ENCODE measurements at places on chromosomes 3 and 15. TPM values are rescaled to one million over a fixed set of nuclear protein-coding genes. Genes with fewer than 3 reads are reported as not detected.

The PIK3R4 gene
- polyA plus RNA-seq = 25.2 TPM

The ACVR2B gene
- 0.18 TPM for polyA plus RNA-seq

The SEMA3B gene
- 0.52 TPM for polyA plus RNA-seq

The FAM81A gene
- polyA plus RNA-seq = 7.2 TPM

The APBA2 gene
- 0.19 TPM for polyA plus RNA-seq

The FANCD2OS gene
- polyA plus RNA-seq = not detected

The BCL2A1 gene
- 34.0 TPM for polyA plus RNA-seq

The GOLGA6L9 gene
- 8.3 TPM for polyA plus RNA-seq

GRCh38 chr3:133733226-133733625, 13.0 kb upstream of the TF start:
- DNase-seq = no peak

- no peak for DNase-seq
Measured at GRCh38 chr3:71300951-71301393, 282.6 kb downstream of the FOXP1 start.

DNA sequence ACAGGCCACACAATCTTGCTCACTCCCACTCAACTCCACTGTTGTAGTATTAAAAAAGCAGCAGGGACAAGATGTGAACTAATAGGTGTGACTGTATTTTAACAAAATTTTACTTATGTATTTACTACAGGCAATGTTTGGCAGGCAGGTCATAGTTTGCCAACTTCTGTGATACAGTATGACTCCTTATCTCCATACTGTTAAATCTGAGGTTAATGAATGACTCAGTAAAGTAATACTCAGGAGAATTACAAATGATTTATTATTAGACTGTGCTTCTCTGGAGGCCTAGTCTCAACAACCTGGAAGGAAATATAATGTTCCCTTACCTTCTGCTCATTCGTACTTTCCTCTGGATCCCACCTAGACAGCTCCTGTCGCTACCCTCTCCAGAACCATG, 258.6 kb upstream of the KCNMB2 start:
- DNase-seq = no peak

DNA sequence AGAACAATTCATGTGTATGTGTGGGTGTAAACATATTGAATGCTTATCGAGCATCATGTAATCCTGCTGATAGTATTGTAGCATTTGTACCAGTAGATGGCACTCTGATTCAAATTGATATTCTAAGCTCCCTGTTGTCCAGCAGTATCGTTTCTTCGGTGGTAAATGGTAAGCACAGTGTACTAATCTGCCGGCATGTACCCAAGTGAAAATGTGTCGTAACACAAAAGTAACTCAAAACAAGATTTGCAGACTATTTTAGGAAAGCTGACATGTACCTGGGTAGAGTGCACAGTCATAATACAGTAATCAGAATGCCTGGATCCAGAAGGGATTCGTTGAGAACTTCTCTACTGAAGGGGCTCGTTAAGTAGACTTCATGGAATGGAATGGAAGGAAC, 31.7 kb upstream of the MNS1 start:
- peak; percentile 69 for DNase-seq

DNA sequence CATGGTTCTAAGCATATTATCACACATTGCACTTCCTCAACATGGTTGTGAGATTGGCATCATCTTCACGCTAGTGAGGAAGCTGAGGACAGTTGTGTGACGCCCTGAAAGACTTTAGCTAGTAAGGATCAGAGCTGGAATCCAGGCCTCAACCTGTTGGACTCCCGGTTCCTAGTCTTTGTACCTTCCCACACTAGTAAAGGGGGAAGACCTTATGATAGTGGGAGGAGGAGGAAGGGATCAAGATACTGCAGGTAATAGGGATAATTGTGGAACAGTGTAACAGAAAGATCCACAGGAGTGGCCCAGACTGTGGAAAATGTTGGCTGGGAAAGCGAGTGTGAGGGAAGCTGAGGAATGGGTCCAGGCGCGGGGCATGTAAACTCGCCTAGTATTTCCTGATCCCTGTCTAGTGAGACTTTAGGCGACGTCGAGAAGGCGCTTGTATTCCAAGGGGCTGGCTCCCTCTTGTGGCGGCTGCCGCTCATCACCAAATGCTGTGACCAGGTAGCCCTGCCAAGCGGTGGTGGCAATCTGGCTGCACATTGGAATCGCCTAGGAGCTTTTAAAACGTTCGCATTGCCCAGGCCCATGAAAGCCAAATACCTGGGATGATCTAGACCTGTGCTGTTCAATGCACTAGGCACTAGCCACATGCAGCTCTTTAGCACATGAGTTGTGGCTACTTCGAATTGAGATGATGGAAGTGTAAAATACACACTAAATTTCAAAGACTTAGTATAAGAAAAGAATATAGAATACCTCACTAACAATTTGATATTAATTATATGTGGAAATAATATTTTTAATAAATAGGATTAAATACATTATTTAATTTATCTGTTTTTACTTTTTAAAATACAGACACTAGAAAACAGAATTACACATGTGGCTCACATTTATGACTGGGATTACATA, 38.8 kb upstream of the CLDN18 start:
- peak; percentile 13 for DNase-seq

DNA sequence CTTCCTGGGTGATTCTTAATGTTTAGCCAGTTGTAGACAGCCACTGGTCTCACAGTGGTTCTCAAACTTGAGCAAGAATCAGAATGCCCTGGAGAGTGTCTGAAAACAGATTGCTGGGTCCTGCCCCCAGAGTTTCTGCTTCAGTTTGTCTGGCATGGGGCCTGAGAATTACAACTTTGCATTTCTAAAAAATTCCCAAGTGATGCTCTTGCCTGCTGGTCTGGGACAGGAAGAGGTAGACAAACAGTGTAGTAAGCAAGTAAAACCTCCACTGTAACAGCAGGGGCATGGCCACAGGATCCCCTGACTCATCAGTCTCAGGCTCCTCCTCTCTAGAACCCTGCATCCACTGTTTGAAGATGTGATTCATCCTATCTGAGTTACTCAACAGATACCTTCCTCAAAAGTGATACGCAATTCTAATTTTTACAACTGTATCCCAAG, 36.5 kb downstream of the DZIP1L start:
- no peak for DNase-seq

- no peak for DNase-seq
Measured at GRCh38 chr3:115139072-115139471, 8.0 kb downstream of the ZBTB20 start.

- no peak for DNase-seq
Measured at GRCh38 chr15:81723113-81723651, 322.6 kb downstream of the MEX3B start.

- DNase-seq = no peak
Measured at GRCh38 chr3:4514321-4514720, 21.2 kb downstream of the ITPR1 start.

GRCh38 chr15:87118846-87119245, 1039.2 kb downstream of the AGBL1 start:
- no peak for DNase-seq

- DNase-seq = no peak
Measured at GRCh38 chr15:85490856-85491255, 110.5 kb downstream of the AKAP13 start.

GRCh38 chr15:75450307-75451201, 936 bp downstream of the SIN3A start:
- peak; percentile 96 for DNase-seq

- DNase-seq = no peak
Measured at GRCh38 chr3:127050733-127051132, 67.8 kb downstream of the PLXNA1 start.

DNA sequence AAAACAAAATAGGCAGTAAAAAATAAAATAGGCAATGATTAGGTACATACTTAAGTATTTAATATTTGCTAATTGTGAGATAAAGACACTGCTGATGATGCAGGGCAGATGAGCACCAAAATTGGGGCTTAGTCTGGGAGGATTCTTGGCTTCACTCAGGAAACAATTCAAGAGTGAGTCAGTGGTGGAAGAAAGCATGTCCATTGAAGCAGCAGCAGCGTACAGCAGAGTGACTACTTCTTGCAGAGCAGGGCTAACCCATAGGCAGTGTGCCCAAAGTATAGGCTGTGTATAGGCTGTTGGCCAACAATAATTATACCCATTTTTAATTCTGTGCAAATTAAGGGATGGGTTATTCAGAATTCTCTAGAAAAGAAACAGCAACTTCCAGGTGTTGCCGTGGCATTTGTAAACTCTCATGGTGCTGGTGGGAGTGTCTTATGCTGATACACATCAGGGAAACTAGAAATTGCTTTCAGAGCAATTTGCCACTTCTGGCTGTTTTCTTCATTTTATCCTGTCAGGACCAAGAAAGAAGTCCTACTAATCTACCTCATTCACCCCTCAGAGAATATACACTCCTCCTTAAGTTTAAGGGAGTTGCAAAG, 317.3 kb upstream of the NAALADL2 start:
- no peak for DNase-seq

DNA sequence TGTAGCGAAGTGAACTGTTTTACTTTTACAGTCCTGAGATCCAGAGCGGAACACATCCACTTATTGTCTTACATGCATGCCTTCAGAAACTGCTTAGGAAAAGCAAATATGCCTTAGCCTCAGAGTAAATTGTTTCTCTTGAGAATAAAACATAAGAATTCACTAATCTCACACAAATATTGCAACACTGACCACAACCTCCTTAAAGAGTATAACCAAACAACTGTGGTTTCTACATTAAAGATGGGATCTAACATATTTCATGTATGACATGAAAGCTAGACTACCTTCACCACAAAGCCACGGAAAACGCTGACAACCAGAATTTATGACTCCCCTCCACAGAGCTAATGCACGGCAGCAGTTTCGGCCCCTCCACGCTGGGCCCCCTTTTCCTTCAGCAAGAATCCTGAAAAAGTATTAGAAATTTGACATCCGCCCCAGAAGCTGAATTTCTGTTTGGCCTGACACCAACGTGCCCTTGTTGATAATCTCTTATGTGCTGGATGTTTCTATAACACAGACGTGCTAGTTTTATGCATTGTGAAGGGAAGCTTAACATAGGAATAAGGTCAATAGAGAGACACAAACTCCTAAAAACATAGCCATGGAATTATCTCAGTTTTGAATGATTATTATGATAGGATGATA, 84.6 kb downstream of the GREM1 start:
- DNase-seq = no peak

GRCh38 chr3:58158442-58159153, 52.2 kb downstream of the DNASE1L3 start:
- no peak for DNase-seq

GRCh38 chr3:132817646-132818177, 95.5 kb upstream of the NPHP3 start:
- DNase-seq = no peak

GRCh38 chr3:188230962-188231361, 77.0 kb downstream of the LPP start:
- no peak for DNase-seq

DNA sequence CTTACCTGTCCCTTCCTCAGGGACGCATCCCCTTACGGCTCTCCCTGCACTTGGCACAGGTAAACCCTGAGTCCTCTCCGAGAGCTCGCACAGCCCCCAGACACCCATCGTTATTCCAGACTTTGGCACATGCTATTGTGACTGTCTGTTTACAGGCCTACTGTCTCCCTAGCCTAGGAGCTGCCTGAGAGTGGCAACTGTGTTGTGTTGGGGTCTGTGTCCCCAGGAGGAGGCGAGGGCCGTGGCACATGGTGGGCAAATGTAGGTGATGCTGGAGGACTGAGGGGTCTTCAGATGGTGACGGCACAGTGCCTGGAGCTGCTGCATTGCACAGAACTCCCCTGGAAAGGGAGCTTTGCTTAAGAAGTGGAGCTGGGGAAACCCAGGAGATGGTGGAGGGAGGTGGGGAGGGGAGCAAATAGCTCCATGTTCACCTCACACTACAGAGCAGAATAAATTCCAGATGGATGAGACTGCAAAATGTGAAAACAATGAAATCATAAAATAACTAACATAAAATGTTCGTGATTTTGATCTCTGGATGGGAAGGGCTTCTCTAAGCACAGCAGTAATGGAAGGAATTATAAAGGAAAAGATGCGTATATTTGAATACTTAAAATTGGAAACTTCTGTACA, 96.5 kb downstream of the SMAD6 start:
- no peak for DNase-seq

DNA sequence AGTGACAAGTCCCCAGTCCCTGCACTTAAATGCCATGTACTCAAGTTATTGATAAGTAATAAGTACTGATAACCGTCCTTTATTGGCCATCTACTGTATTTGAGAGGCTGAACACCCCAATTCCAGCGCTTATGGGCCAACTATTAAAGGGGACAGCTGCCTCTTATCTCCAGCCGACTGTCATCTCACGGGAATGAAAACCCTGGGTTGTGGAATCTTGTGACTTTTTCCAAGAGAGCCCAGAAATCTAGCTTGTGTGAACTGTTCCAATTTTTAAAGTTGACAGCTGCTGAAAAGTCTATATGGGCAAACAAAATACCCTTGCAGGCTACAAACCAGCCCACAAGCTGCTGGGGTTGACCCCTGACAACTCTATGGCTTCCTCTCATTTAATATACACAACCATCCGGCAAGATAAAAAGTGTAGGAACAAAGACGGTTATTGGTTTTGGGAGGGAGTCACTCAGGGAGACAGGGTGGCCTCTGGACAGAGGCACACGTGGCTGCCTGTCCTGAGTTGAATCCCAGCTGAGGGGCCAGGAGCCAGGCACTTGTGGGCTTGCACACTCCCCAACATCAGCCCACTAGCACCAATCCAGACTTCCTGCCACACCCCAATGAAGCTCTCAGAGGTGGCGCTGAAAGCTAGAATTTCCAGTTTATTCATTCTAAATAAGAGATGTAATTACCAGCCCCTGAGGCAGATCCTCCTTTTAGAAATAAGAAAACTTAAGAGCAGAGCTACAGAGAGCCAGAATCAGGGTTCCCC, 16.2 kb downstream of the SPSB4 start:
- no peak for DNase-seq

- DNase-seq = peak; percentile 60
Measured at GRCh38 chr3:31953091-31953490, 28.0 kb downstream of the OSBPL10 start.

DNA sequence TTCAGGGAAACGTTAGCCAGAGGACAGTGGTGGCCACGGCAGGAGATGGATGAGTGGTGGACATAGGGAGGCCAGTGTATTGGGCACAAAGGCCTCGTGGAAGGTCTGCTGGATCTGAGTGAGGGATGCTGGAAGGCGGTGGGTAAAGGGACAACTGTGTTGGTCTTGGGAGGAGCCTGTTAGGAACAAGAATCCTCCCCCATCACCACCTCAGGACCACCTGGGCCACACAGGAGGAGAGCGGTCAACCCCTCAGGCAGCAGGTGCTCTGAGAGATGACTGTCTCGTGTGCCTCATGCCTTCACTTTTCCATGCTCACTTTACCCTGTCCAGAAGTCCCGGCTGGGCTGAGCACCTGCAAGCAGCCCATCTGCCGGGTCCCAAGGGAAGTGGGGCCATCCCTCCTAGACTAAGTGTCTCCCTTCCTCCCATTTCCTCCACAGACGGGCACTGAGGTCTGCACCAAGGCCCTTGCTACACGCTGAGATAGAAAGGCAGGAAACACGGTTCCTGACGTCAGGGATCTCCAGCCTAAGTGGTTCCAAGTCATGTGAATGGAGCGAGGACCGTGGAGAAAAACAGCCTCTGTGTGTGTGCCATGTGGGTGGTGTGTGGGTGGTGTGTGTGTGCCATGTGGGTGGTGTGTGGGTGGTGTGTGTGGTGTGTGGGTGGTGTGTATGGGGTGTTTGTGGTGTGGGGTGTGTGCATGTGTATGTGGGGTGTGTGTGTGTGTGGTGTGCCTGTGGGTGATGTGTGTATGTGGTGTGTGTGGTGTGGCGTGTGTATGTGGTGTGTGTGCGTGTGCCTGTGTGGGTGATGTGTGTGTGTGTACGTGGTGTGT, 47.8 kb upstream of the CTSH start:
- DNase-seq = no peak
